ENCODE measurements at places on chromosomes 3 and 15.
A peak's percentile ranks its signal among the peaks of the same experiment; 100 is the strongest.

DNA sequence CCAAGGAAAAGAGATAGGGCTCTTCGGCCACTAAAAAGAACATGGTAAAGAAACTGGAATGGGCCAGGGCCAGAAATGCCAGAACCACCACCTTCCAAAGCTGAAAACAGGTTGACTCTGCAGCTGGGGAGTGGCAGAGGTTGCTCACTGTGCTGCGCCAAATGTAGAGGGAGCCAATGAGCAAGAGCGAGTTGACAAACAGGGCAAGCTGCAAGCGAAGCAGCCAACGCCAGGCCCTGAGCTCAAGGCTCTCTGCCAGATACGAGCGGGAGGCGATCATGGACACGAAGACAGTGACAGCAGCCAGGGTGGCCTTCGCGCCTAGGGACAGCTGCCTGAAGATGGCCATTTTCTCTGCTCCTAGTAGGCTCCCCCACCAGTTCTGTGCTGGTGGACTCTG lies 3.1 kb downstream of the GLB1 start:
- DNase-seq, result no peak

DNA sequence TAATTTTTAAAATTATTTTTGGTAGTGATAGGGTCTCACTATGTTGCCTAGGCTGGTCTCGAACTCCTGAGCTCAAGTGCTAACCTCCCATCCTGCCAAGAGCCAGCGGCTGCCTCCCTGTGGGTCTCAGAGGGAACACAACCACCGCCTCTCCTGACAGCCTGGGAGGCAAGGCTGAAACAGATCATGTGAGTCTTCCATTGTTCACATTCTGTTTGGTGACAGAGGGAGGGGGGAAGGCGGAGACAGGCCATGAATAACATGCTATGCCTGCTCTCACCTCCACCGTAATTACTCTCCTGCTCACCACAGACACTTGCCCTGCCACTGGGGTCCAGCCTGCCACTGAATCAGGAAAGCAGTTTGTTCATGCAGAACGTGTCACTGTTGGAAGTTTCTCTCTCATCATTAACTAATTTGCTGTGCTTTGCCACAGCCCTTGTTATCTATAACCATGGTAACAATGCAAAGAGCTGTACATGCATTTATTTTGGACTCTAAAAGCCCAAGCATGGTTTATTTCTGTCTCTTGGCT lies 78.4 kb upstream of the RASGRF1 start:
- no peak for DNase-seq

DNA sequence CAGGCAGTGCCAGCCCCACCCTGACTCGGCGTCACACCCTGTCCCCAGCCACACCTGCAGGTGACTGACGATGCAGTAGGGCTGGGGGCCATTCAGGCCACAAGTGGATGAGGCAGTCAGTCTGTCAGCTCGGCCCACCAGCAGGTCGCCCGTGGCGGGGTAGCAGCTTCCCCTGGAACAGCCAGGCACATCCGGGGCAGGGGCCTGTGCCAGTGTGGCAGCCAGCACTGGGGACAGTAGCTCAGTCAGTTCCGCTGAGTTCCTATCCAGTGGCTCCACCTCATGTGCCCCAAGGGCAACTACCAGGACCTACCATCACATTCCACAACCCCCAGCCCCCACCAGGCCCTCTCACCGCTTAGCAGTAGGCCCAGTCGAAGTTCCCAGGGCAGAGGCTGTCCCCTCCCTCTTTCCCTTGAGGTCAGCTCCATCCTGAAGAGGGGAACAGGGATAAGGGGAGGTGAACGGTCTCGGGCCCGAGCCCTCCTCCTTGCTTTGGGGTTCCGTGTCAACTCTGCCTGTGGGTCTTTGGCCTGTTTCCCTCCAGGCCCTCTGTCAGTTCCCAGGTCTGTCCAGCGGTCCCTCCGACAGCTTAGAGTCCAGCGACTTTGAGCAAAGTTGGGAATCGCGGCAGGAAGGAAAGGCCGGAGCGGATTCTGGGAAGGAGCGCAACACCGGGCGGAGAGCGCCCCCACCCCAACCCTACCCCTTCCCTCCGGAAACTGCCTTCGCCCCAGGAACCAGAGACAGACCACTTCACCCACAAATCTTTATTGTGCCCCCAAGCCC lies at the start of gene LAMB2:
TSS of gene LAMB2 (minus strand) at position 614 of the 789 bp plus-strand sequence. CDS start at position 431, 183 bp downstream.
- DNase-seq, result peak; percentile 78

DNA sequence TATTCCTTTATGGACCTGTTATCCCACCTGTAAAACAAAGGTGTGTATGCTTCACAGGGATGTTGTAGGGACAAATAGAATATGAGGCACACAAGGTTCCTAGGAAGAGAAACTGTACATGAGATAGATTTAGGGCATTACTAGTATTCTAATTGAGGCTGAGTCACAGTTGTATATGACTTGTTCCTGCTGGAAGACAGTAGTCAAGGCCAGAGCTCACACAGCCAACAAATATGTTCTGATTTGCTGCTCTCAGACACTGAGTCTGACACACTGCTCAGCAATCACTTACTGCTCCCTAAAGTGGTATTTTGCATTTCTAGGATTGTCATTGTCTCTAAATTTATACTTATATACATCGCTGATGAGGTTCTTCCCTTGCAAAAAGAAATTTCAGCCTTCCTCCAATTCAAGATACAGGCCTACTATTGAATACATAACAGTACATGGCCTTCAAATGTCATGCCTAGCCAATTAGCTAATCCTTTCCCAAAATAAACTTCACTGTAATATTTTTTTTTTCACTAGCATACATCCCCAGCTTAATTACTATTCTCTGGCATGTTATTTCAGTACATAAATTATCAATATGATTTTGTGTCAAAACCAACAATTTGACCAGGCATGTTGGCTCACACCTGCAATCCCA lies 69.8 kb downstream of the TIGIT start:
- DNase-seq, result peak; percentile 37

- no peak for DNase-seq
Measured at GRCh38 chr15:81481346-81481745, 107.3 kb upstream of the TMC3 start.

GRCh38 chr3:185983495-185984141 lies 45.8 kb upstream of the TRA2B start:
- DNase-seq, result peak; percentile 87

- peak; percentile 47 for DNase-seq
Measured at GRCh38 chr3:120569222-120570057, 26.7 kb upstream of the NDUFB4 start.

DNA sequence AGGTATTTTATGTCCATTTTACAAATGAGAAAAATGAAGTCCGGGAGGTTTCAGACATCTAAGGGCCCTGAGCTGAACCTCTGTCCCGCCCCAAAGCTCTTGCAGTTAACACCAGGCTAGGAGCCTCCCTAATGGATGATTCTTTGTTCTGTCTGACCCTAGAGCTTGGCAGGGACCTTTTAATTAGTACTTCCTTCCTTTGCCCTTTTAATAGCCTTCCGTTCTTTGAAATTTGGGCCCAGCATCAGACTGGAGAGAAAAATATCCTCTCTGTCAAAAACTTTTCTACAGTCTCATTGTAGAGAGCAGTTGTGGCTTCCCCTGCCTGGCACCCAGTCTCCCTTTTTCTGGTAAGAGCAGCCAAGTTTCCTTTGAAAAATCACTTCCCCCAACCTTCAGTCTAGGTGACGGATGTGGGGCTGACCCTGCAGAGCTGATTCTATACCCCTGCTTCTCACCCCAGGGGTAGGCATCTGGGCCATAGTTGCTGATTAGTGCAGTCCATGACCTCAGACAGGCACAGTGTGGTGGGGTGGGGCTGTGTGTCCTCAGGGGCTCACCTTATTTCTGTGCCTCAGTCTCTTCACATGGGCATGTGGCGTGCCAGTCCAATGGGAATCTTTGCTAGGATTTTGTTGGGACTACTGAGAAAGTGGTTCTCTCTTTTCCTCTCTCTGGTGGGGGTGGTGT lies 220.4 kb downstream of the ADAMTS9 start:
- DNase-seq, result no peak

DNA sequence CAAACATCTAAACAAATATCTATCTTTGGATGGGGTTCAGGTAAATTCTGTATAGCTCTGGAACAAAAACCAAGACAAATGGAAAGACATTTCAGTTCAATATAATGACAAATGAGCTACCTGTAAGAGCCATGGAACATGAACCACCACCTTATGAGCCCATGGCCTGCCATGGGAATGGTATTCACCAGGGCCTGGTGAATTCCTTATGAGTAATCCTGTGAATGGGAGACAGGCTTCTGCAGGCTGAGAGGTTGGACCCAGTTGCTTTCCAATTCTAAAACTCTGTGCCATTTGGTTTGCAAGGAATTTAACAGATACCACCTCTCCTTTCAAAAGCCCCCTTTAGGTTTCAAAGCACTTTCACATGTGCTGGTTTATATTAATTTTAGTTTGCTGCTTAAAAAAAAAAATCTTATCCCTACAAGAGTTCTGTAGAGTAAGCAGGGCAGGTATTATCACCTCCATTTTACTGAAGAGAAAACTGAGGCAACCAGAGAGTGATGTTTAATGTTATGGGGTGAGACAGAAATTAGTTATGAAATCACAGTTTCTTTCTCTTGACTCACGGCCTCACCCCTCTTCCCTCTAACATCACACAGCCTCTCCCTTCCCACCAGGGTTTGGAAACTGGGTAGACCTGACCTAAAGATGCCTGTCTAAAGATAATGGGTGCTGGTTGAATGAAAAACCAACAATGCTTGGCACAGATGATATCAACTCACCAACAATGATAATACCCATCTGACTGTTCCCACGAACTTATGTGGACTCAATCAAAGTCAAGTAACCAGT lies 397.6 kb upstream of the WNT5A start:
- DNase-seq, result no peak

DNA sequence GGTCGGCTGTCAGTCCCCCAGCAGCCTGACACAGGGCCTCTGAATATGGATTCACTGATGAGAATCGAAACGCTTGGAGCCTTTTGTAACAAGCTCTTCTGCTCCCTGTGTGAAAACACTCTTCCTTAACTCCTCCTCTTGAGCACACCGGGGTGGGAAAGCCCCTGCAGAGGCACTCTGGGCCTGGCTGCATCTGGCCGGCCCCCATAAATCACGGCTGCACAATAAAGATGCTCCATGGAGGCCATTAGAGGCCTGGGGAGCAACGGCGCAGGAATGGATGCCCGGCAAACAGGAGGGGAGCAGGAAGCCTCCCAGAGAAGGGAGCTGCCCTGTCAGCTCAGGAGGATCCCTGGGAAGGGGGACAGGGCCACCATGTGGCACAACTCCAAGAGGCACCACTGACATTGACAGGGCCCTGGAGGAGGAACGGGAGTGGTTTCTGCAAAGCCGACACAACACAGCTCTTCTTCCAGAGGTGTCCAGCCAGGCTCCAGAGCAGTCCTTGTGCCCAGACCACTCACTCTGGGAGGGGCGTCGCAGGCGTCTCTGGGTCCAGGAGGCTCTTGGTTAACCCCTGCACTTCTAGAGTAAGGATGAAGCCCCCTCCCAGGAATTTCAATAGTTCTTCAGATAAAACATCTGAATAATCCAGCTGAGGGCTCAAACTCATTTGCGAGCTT lies 509.3 kb upstream of the PPP2R3A start:
- no peak for DNase-seq

GRCh38 chr3:153614563-153614962 lies 452.5 kb downstream of the RAP2B start:
- no peak for DNase-seq

DNA sequence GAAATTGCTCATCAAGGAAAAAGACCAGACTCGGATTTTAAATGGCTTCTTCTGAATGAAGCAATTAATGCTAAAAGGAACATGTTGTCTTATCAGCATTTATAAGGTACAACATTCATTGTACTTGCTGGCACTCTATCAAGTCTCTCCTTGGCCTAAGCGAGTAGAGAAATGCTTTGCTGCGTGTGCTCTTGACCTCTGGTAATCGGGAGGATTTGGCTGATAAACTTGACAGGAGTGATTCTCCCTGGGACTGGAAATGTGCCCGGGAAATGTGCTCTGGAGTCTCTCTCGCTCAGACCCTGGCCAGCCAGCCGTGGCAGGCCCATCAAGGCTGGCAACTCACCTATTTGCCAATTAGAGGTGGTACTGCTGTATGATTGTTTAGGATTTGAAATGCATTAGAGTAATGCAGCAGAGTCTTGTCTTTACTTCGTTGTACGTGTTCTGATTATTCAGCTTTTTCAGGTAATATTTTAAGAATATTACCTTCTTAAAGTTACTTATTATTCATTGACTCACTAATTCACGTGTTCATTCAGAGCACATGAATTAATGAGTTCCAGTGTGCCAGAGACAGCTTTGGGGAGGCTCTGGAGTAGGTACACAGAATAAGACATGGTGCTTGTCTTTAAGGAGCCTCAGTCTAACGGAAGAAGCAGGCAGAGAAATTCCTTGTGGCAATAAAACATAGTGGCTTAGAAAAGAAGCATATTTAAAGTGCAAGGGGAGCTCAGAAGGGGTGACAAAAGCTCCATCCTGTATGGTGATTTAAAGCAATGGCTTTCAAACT lies 48.0 kb upstream of the TPRG1 start:
- DNase-seq, result peak; percentile 85

- no peak for DNase-seq
Measured at GRCh38 chr15:79970624-79971434, at the start of gene BCL2A1. BCL2A1 (minus strand) TSS chr15:79971196; CDS start chr15:79971119, 77 bp downstream.

DNA sequence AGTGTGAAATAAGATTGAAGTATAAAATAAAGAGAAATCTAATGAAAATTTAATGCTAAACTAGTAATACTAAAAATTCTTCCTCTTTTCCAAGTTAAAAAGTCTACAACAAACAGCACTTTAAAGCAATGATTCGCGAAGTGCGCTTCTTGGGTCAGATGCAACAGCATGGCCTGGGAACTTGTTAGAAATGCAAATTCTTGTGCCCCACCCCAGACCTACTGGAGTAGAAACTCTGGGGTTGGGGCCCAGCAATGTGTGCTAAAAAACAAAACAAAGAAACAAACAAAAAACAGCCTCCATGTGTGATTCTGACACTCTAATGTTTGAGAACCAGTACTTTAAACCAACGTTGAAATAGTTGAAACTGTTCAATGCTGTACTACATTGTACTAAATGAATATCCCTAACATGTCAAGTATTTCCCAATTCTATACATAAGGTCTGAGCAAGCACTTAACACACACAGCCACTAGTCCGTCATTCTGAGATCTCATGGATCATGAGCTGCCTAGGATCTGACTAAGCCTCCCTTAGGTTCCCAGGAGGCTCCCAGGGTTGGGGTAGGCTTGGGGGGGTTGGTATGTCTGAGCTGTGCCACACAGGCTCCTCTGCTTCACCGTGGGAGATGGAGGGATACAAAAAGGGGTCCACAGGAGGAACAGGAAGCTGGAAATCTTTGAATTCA lies 6.1 kb downstream of the RASGRP1 start:
- peak; percentile 30 for DNase-seq

DNA sequence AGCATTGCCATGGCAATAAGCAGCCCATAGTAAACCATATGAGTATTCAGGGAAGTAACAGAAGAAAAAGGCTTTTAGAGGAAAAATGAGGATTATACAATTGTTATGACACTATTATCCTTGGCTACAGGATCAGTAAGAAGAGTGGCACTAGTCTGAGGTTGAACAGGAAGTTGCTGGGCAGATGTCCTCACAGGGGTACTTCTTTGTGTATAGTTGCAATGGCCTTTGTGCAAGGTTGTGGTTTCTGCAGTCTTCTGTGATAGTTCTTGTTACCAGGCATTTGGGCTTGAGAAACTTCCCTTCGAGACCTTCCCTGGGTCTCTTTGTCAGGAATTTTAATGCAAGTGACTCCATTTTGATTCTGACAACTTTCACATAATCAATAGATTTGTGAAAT lies 100.6 kb upstream of the ATP11B start:
- DNase-seq, result no peak

- peak; percentile 59 for DNase-seq
Measured at GRCh38 chr3:187210545-187211327, 13.4 kb downstream of the RTP1 start.

Measured in cerebellar cortex (tissue), 1 donor.